ENCODE measurements at places on chromosomes 1 and 21.

DNA sequence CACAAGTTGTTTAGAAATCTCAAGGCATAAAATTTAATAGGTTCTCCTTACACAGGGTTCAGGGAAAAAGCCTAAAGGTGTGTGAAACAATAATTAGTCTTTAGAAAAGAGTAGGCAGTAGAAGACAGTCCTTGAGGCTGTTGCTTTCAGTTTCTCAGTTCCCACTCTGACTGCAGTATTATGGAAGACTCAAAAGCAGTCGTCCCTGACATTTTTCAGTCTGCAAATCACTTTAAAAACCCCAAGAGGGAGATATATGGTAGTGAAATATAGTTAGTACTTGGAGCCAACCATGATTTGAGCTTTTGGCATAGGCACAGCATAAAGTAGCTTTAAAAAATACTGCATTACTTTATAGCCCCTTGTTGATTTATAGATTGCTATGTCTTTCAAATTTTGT lies 299.7 kb downstream of the OLFM3 start:
- DNase-seq: no peak

DNA sequence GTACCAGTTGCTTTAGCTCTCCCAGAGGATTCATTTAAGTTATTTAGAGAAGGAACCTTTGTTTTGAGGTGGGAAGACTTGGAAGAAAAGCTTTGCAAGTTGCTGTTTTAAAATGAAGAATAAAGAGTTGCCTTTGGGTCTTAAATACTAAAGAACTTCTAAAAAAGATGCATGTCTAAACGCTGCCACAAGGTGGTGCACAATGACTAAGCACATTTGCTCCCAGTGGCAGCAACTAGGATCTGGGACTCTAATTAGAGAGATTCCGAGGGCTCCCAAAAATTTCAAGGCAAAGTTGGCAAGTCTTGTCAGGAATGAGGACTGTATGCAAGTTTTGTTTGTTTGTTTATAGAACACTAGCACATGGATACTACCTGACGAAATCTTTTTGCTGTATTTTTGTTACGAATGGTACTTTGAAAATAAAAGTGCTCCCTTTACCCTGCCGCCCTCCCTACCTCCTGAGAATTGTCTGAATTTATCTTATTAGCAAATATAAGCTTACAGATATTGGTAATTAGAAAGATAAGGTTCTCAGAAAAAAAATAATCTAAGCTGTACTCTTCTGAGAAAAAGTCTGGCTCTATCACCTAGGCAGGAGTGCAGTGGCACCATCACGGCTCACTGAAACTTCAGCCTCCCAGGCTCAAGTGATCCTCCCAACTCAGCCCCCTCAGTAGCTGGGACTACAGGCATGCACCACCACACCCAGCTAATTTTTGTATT lies 121.8 kb downstream of the HFM1 start:
- DNase-seq: peak; percentile 23

- DNase-seq: no peak
Observed at GRCh38 chr1:217140041-217140901, 417.0 kb upstream of the ESRRG start.

DNA sequence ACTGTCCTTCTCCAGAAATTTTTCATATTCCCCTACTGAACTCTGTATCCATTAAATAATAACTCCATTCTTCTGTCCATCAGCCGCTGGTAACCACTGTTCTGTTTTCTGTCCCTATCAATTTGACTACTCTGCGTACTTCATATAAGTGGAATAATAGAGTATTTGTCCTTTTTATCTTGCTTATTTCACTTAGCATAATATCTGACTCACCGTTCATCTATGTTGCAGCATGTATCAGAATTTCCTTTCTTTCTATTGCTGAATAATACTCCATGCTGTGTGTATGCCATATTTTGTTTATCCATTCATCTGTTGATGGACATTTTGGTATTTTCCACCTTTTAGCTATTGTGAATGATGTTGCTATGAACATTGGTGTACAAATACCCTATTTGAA lies 71.9 kb downstream of the CEP350 start:
- DNase-seq: no peak

DNA sequence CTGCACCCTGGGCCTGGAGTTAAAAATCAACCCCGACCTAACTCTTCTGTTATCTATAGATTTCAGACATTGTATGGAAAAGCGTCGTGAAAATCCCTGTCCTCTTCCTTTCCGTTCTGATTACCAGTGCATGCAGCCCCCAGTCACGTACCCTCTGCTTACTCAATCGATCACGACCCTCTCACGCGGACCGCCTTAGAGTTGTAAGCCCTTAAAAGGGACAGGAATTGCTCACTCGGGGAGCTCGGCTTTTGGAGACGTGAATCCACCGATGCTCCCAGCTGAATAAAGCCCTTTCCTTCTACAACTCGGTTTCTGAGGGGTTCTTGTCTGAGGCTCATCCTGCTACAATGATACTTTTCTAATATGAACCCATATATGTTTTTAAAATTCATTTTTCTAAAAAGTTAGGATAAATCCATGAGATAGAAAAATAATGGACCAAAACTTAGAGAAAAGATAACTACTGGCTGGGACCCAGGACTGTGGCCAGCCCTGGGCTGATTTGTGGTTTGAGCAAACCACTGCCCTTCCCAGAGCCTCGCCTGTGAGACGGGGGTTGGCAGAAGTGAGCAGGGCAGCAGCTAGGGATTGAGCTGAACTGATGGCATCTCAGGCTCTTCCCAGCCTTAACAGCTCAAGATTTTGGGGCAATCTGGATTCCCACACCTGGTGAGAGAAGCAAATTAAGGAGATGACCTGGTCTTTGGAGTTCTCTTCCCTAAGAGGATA lies 5.0 kb downstream of the UQCRHL start:
- no peak for DNase-seq

- DNase-seq: no peak
Observed at GRCh38 chr1:109821831-109822745, 58.4 kb upstream of the EPS8L3 start.

DNA sequence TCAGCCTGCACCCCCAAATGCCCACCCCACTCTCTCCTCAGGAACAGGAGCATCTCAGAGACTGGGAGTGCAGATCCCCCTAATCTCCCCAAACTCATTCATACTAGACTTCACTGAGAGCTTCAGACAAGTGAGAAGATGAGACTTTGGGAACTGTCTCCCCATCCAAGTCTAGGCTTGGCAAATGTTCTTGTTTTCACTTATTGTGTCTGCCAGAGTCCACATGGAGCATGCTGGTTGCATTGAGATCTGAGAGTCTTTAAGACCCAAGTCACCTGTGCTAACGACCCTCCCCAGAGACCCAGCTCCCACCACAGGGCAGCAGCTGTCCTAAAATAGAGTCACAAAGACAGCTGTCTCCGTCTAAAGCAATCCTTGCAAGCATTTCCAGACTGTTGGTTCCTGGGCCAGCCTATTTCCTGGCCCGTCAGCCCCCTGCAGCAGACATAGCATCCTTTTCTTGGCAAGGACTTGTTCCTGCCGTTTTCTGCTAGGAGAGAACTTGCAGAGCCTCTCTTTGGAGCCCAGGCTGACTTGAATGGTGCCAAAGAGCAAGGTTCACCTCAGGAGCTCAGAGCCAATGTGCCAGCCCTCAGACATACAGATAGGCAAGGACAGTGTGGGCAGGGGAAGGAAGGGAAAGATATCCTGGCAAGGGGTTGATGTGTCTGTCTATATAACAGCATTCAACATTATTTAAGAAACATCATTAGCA lies 1.9 kb upstream of the CNTN2 start:
- DNase-seq: no peak

DNA sequence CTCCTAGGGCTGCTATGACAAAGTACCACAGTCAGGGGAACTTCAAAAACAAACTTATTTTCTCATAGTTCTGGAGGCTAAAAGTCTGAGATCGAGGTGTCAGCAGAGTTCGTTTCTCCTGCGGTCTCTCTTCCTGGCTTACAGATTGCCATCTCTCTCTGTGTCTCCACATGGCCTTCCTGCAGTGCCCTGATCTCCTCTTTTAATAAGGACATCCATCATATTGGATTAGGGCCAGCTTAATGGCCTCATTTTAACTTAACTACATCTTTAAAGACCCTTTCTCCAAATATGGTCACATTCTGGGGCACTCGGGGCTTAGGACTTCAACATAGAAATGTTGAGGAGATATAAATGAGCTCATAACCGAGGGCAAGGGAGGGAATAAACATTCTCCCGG lies 12.2 kb downstream of the C1orf74 start:
- no peak for DNase-seq

GRCh38 chr1:190474650-190475211 lies 2.9 kb downstream of the BRINP3 start:
- no peak for DNase-seq

GRCh38 chr1:213269829-213270228 lies 218.8 kb downstream of the RPS6KC1 start:
- no peak for DNase-seq

GRCh38 chr1:232226197-232226712 lies 403.7 kb downstream of the SIPA1L2 start:
- DNase-seq: no peak

GRCh38 chr1:208065862-208066261 lies 154.9 kb upstream of the CD34 start:
- DNase-seq: no peak

DNA sequence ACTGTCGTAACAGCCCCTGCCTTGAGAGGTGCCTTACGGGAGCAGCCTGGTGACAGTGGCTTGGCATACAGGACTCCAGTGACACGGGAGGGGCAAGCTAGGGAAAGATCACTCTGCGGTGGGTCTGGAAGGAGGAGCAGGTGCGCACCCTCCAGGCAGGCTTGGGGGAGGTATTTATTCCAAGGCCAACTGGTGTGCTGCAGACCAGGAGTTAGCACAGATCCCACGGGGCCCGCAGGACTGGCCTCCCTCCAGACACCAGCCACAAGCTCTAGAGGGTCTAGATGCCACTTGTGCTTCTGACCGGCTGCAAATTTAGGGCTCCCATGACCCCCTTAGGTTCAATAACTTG lies 22.1 kb downstream of the PSEN2 start:
- no peak for DNase-seq

- DNase-seq: no peak
Observed at GRCh38 chr1:2275796-2276536, 47.8 kb downstream of the SKI start.

- DNase-seq: no peak
Observed at GRCh38 chr1:85334962-85335361, 58.5 kb upstream of the BCL10 start.

- no peak for DNase-seq
Observed at GRCh38 chr1:81670286-81670685, 130.4 kb upstream of the ADGRL2 start.

- DNase-seq: no peak
Observed at GRCh38 chr1:54325703-54326461, 80.3 kb downstream of the SSBP3 start.

DNA sequence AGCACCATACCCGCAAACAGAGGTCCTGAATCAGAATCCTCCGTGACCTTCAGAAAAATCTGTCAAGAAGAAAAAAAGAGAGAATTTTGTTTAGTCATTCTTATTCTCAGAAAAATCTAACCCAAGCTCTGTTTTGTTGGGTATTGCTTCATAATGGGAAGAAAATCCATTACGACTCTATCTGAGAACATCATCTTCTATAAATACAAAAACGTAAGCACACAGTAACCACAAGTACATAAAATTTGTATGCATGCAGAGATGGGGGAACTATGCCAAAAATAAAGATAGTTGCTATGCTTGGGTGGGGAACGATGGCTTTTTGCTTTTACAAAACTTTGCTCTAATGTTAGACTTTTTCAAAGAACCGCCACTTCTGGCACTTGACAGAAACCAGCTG lies 84.2 kb downstream of the ABCA4 start:
- DNase-seq: no peak

DNA sequence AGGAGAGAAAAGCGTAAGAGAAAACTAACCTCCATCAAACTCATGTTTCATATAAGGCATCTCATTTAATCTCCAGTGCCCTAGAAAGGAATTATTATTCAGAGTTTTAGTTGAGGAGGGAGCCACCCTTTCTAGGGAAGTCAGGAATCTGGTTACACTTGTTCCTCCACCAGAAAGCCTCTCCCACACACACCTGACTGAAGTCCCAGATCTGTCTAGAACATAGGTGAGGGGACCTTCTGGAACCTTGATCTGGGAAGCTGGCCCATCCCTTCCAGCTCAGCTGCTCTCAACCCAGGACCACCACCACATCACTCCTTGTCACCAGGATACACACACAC lies 1.9 kb upstream of the DENND2D start:
- DNase-seq: no peak

DNA sequence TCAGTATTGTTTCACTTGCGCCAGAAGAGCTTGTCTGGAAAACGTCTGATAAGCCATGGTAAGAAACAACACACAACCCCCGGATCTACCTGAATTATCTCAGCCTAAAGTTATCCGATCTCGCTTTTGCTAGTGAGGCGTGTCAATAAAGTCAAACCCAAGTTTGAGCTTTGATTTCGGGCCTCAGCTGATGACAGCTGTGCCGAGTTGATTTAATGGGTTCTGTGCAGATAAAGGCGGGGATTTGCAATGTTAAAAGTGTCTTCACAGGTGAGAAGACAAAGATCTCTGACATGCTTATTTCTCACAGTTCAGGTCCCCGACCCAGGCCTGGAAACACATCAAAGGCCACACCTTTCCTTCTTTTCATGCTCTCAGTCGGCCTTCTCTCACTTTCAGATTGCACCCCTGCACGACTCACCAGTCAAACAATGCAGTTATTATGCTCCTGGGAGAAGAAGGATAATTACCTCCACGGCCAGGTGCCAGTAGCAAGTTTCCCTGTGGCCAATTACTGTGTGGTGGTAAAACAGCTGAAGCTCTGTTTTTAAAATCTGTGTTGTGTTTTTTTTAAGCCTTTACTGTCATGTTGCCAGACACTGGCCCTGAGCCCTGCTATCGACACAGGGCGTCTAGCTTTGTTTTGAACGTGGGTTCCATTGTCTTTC lies 245.3 kb upstream of the RUNX1 start:
- DNase-seq: peak; percentile 80

GRCh38 chr1:222933273-222933672 lies 118.4 kb downstream of the DISP1 start:
- DNase-seq: no peak

- no peak for DNase-seq
Observed at GRCh38 chr1:207867136-207868109, 43.5 kb downstream of the CD34 start.

DNA sequence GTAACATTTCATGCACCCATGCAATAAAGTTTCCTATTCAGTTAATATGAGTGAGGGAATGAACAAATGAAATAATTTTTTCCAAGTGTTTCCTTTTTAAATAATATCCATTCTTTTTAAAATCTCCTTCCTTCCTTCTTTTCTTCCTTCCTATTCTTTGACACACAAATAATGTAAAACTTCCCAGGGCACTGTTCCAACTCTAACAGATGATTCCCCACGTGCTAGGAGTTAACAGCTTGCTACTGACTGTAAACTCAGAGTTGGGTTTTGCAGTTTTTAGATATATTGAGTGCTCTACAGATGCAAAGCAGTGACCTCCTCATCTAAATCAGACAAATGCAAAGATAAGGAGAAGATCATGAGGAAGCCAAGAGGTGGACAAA lies 54.0 kb upstream of the POU2F1 start:
- DNase-seq: no peak

GRCh38 chr1:60866917-60867531 lies 215.3 kb upstream of the NFIA start:
- no peak for DNase-seq

GRCh38 chr21:35543746-35544145 lies 494.6 kb upstream of the RUNX1 start:
- DNase-seq: no peak

- no peak for DNase-seq
Observed at GRCh38 chr21:26438976-26439375, 134.1 kb downstream of the CYYR1 start.

All from NCI-H1048 (cell line).